ENCODE measurements at places on chromosomes 1 and 21.

GRCh38 chr1:67735806-67736627 lies 51.0 kb downstream of the GADD45A start:
- peak; percentile 39 for DNase-seq

- DNase-seq: no peak
Observed at GRCh38 chr1:181255270-181255929, 166.9 kb downstream of the IER5 start.

- DNase-seq: peak; percentile 44
Observed at GRCh38 chr1:36161641-36162531, 5.9 kb downstream of the MAP7D1 start.

GRCh38 chr1:156291226-156292061 lies 4.0 kb downstream of the GLMP start:
- no peak for DNase-seq

- DNase-seq: no peak
Observed at GRCh38 chr1:215282557-215282956, 200.0 kb downstream of the KCNK2 start.

DNA sequence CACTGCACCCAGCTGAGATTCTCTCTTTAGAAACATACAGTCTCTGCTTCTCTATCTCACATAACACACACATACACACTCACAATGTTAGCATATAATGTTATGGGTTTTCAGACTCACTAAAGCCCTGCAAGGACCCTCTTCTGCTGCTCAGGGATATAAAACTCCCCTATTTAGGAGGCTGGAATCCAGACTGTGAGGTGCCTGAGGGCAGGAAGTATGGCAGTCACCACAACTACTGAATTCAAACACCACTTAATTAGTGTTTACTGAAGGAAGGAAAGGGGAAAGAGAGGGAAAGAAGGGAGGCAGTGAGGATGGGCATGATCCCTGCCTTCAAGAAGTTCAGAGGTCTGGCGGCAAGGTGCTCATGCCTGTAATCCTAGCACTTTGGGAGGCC lies 7.8 kb upstream of the CDK18 start:
- DNase-seq: no peak

DNA sequence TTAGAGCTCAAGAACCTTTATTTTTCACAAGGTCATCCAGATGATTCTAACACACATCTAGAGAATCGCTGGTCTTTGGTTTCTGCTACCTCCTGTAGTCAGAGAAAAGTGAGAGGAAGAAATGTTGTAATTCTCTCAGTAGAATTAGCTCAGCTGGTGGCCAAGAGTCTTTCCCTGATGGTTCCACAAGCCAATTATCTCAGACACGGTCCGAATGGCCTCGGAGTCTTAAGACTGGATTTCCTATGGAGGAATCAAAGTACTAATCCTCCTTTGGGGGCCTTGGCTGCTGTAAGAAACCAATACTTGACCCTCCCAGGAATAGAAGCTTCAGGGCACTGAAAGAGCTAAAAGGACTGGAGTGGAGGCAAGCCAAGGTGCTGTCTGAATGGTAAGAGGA lies 1.8 kb downstream of the TMEM81 start:
- no peak for DNase-seq

DNA sequence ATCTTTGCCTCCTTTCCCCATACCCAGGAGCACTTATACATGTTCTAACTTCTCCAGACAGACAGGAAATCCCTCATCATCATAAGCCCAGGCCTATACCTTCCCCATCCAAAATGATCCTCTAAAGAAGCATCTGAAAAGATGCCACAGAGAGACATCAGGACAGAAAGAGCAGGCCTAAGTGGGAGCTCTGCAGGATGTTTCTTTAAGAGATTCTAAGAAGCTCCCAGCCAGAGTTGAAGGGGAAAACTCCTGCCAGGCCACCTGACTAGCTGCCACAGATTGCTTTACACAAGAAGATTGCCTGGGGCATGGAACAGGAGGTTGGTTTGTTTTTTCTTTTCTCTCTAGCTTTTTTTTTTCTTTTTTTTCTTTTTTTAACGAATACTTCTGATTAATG lies 275.8 kb downstream of the VAV3 start:
- DNase-seq: no peak

- no peak for DNase-seq
Observed at GRCh38 chr1:212506666-212507065, 73.9 kb downstream of the NENF start.

- no peak for DNase-seq
Observed at GRCh38 chr1:162908780-162909179, 47.8 kb upstream of the CCDC190 start.

DNA sequence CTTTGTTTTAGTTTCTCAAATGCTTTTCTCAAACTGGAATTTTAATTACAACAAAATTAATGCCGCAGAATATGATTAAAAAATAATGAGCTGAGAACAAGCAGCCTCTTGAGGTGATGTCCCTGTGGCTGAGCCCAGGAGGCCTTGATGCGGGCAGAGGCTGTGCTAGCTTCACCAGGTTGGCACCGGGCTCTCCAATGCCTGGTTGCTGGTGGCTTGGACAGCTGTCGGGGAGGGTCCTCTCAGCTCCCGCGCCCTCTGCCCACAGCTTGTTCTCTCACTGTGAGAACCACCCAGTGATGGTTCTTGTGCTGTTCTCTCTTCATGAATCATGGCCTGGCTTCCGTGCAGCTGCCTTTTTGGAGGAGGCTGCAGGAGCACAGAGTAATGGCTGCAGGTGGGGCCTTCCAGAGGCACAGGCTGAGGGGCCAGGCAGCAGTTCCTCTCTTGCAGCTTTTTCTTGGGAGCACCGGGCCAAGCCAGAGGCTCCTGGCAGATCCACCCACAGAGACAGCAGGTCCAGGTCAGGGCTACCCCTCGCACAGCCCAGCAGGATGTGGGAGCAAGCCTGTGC lies 156.3 kb downstream of the PCBP3 start:
- no peak for DNase-seq

GRCh38 chr1:246226041-246226440 lies 281.0 kb downstream of the SMYD3 start:
- no peak for DNase-seq

DNA sequence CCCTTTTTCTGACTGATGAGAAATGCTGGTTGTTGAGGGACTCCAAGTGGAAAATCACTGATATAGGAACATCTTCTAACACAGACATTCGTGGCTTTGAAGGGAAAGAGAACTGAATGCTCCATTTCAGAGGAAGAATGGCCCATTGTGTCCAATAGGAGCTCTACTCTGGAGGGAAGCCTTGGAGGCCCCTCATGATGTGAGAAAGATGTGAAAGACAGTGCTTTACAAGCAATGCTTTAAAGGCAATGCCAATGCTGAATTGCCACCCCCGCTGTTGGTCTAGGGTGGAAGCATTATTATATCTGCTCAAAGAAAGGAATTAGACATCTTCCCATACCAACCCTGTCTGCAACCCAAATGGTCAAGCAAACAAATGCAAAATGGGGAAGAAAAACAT lies 13.7 kb downstream of the NMNAT2 start:
- DNase-seq: no peak

DNA sequence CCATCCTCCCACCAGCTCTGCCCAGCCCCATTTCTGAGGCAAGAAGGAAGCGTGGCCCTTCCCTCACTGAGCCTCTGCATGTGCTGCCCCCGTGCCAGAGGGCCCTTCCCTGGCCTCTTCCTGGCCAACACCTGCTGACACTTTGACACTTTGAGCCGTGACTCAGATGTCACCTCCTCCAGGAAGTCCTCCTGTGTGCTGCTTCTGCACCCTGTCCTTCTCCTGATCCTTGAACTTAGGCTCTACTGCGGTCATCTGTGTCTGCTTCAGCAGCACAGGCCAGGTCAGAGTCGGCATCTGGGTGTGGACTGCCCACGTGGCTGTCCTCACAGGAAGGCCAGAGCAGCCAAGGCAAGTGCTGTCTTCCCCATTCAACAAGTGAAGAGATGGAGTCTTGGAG lies 19.6 kb upstream of the EPHA8 start:
- DNase-seq: no peak

DNA sequence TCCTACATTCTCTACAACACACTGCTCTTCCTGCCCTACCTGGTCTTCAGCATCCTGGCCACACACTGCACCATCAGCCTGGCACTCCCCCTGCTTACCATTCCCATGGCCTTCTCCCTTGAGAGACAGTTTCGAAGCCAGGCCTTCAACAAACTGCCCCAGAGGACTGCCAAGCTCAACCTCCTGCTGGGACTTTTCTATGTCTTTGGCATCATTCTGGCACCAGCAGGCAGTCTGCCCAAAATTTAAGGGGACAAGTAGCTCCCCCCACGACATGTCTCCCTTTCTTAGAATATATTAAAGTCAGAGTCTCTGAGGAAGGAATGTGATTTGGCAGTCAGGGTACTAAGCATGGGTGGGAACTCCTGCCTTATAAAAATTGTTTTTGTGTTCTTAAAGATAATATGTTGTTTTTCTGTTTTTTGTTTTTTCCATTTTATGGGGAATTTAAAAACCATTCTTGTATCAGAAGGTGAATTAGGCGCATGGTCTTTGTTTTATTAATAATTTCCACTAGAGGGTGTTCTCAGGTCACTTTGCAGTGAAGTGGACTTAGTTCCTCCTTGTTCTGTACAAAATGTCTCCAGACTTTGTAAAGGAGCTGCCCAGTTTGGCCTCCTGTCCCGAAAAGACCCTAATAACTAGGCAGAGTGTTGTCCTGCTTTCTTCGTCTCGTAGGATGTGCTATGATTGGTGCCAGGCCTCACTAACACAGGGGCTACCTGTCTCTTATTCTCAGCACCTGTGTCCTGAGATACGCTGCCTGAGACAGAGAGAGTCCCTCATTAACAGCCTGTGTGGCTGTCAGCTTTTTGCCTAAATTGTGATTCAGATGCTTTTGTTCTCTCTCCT lies 13.1 kb downstream of the UBIAD1 start:
- no peak for DNase-seq

DNA sequence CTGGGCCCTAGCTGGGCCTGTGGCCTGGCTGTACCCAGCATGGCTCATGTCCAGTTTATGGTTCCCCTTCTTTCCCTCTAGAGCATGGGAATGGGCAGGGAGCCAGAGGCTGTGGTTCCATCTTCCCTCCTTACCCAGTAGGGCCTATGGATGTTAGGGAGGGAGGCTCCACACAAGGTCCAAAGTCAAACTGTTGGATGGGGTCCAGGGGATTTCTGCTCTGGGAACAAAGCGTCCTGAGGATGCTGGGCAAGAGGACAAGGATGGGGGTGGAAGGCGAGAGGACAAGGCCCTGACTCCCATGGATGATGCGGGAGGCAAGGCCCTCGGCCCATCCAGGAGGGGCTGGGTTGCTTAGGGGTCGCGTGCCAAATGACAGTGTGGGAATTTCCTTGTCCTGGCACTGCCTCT lies 17.3 kb downstream of the CSF1 start:
- DNase-seq: no peak

DNA sequence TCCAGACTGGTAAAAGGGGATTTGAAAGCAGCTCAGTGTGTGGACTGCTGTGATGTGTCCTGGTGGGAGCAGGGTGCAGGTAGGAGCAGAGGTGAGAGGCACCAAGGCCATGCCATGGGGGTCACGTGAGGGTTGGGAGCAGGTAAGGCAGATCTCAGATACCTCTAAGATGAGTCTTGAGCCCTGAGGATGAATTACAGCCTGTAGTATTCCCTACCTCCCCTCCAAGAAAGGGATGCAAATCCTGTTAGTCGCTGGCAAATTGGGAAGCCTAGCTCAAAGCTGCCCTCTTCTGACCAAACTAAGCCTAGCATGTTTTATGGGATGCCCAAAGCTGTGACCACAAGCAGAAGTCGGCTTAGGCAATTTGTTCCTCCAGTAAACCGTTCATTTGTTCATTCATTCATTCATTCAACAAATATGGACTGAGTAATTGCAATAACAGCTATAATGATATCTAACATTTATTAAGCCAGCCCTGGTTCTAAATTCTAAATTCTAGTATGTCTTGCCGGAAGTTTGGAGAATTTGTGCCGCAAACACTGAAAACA lies 3.9 kb upstream of the NUAK2 start:
- DNase-seq: peak; percentile 38

DNA sequence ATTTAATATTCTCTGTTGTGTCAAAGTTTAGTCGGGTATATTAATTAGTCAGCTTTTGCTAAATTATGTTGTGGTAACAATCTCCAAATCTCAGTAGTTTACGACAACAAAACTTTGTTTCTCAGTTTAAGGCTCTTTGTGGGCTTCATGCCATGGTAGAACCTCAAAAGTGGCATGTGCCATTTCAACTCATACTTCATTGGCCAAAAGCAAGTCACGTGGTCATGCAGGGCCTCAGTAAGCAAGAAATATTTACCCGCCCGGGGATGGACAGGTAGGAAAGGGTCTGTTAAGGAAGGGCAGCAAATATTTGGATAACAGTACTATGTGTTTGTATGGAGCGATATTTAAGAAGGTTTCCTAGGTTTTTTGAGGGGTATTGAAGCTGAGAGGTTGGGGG lies 38.6 kb downstream of the ITSN1 start:
- no peak for DNase-seq

- DNase-seq: no peak
Observed at GRCh38 chr1:183234660-183235476, 48.8 kb downstream of the LAMC2 start.

DNA sequence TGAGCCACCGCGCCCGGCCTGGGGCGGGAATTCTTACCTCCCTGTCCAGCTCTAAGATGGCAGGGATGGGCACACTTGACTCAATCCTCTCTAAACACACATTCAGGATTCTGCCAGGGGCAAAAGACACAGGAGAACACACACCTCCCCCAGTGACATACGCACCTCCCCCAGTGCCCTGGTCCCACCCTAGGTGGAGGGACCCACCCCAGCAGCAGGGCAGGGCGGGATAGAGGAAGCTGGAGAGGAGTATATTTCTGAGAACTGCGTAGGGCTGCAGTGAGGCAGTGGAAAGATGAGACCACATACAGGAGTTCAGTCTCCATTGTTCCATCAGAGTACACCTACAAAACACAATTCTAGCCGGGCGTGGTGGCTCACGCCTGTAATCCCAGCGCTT lies 92.5 kb downstream of the SDCCAG8 start:
- no peak for DNase-seq

- no peak for DNase-seq
Observed at GRCh38 chr1:230820568-230820967, 47.8 kb downstream of the C1orf198 start.

DNA sequence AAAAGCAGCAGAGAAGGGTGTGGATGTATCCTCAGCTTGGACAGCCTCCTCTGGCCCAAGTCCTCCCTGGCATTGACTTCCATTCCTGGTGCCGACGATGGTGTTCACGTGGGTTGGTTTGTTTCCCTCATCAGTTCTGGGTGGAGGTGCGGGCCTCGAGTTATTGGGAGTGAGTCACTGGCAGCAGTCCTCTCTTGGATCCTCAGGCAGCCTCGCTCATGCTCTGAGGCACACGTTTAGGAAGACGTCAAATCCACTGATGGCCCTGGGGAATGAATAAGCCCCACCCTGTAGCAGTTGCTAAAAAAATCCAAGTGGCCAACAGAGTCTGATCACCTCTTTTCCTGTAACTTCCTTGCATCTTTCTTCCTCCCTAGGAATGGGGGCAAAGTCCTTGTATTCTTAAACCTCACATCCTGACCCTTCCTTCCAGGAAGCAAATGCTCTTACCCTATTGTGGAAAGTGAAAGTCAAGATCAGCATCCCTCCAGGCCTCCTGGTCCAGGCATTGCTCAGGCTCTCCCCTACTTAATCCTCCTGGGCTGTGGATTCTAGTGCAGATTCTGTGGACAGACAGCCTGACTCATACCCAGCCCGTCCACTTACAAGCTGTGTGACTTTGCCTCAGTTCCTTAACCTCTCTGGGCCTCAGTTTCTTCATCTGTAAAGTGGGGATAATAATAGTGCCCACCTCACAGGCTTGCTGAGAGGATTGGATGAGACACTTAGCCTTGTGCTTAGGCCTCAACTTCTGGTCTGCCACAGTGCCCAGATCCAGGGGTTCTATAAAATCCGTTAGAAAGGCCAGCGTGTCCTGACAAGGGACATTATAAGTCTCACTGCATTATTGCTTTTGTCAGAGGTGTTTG lies 111.1 kb downstream of the TLR5 start:
- no peak for DNase-seq

- DNase-seq: no peak
Observed at GRCh38 chr1:214303141-214303930, 22.4 kb downstream of the SMYD2 start.
